ENCODE measurements at places on chromosomes 4 and X.

DNA sequence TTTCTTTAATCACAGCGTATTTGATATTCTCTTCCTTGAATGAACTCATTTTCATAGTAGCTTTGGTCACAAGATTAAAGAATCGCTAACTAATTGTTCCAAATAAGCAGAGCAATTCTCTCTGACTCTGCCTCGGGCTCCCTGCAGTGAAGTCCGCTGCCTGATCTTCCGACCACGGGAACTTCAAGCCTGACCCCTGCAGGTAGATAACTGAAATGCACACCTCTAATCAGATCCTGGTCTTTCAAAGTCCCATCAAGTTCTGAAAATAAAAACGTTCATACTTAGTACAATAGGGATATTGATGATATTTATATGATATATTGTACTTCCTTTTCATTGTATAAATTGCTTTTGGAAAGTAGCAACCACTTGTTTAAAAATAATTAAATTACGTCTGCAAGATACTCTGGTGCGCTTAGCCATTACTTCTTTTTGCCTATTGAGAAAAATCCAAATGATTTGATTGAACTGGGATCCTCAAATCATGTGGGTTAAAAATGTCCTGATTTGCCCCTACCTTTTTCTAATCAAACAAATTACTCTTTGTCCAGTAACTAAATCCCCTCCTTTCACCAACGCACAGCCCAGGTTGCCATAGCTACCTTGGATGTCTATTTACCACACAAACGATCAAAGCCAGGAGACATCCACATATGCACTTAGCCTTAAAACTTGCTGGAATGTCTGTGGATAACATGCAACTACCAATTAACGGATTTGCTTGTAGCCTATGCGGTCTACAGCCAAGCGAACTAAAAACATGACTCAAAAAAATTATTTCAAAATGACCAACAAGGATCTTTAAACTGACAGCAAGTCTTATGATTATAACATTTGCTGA lies 4.2 kb downstream of the MID1 start:
- DNase-seq = no peak

DNA sequence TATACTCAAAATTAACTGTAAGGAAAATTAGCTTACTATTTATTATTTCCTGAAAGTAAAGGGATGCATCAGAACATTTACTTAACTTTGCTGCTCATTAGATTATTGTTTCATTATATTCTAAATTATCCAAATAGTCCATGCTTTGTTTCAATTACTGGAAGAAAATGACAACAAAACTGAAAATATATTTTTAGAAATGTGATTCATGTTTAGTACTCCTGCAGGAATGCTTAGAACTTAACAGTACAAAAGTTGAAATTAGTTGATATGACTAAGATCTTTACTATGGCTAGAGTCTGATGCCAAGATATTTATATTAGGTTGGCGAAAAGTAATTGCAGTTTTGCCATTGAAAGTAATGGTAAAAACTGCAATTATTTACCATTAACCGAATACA lies 660.5 kb upstream of the PABPC4L start:
- DNase-seq = no peak

- DNase-seq = no peak
These were observed 430 bp upstream of the TRPC3 start for GRCh38 chr4:121952290-121952689.

DNA sequence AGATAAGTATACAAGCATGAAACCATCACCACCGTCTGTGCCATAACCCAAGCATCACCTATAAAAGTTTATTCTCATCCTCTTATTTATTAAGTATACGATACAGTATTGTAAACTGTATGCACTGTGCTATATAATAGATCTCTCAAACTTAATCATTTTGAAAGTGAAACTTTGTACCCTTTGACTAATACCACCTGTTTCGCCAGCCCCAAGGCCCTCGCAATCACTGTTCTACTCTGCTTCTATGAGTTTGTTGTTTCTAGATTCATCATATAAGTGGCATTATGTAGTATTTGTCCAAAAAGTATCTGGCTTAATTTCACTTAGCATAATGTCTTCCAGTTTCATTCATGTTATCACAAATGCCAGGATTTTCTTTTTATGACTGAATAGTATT lies 72.1 kb upstream of the DOCK11 start:
- DNase-seq = no peak

- no peak for DNase-seq
These were observed 88.3 kb downstream of the SLC34A2 start for GRCh38 chr4:25743971-25744370.

GRCh38 chr4:1216869-1217294 lies 32.0 kb downstream of the CTBP1 start:
- no peak for DNase-seq

GRCh38 chrX:122115604-122116003 lies 1068.2 kb downstream of the GLUD2 start:
- DNase-seq = no peak

GRCh38 chr4:2662598-2662997 lies 93.5 kb downstream of the TNIP2 start:
- DNase-seq = no peak
